Lower leg skin (tissue), 4 donors: ENCODE measurements at places on chromosomes 5 and 9. TPM values are rescaled to one million over a fixed set of nuclear protein-coding genes. Genes with fewer than 3 reads are reported as not detected.

TNC gene
- 4.8 TPM for total RNA-seq

- no peak for DNase-seq
Measured at GRCh38 chr9:108417726-108418125, 438.1 kb downstream of the ACTL7B start.

DNA sequence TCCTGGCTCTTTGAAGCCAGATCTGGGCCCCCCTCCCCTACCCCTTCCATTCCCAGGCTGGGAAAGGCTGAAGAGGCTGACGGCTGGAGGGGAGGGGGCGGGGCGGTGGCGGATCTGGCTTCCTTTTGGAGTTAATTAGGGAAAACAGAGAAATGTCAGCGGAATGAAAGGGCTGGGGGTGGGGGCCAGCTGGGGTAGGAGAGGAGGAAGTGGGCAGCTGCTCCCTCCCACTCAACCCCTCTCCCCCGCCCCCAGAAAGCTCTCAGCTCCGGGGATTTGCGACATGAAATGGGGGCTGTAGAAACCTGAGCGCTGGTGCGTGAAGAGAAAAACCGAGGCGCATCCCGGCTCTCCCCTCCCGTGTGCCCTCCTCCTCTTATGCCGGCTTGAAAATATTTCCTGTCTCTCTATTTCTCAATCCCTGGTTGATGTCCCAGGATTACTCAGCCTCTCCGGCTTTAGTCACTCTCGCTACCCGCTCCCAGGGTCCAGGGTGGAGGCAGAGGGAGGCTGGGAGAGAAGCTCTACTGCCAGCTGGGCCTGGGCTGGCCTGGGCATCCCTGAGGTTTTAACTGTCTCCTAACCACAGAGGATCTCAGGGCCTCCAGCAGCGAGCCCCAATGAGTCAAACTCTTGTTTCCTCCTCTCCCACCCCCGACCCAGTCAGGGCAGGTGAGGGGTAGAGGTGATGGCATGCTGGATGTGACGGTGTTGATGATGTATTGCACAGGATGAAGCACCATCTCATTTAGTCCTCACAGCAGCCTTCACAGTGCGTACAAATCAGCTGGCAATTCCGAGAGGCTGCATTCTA, 20.1 kb downstream of the PCDHGC5 start:
- DNase-seq: peak; percentile 66

DNA sequence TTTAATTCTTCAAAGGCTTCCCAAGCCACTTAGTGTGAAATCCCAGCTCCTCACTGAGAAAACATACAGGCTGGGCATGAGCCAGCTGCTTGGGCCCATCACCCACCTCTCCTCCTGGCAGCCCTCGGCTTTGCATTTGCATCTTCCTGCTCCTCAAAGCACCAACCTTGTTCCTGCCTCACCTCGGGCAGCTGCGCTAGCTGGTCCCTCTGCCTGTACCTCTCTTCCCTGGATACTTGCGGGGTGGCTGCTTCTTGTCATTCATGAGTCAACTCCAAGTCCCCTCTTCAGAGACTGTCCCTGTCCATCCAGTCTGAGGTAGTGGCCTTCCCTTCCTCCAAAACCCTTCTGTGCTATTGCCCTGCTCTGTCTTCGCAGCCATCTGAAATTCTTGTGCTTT, 116.1 kb upstream of the CXCL14 start:
- DNase-seq: no peak

GRCh38 chr5:34928267-34928666, 1.1 kb upstream of the DNAJC21 start:
- DNase-seq: no peak

DNA sequence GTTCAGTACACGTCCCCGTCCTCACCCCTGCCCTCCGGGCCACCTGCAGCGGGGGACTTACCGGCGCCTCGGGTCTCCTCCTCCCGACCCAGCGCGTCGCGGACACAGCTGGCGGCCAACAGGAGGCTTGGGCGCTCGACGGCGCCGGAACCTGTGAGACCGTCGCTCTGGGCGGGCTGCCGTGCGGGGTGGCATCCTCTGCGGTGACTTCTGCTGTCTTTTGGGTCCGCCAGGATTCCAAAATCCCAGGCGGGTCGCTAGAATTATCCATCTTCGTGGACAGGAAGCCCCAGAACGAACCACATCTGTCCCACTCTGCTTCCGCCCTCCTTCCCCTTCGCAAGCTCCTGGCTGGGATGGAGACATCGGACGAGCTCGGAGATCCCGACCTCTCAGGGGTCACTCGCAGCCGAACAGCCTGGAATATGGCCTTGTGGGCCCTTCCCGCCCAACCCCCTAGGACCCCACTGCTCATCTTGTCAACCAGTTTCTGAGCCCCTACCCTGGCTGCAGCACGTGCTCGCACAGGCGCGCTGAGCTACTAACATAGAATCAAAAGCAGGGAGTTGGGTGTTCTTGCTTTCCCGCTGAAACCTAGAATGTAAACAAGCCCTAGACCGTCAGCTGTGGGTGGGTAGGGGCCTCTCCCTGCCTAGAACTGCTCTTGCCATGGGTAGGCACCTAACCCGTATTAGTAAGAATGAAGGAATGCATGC, 947 bp upstream of the MARCHF3 start:
- no peak for DNase-seq

GRCh38 chr9:96461336-96461735, 11.4 kb downstream of the HABP4 start:
- no peak for DNase-seq

DNA sequence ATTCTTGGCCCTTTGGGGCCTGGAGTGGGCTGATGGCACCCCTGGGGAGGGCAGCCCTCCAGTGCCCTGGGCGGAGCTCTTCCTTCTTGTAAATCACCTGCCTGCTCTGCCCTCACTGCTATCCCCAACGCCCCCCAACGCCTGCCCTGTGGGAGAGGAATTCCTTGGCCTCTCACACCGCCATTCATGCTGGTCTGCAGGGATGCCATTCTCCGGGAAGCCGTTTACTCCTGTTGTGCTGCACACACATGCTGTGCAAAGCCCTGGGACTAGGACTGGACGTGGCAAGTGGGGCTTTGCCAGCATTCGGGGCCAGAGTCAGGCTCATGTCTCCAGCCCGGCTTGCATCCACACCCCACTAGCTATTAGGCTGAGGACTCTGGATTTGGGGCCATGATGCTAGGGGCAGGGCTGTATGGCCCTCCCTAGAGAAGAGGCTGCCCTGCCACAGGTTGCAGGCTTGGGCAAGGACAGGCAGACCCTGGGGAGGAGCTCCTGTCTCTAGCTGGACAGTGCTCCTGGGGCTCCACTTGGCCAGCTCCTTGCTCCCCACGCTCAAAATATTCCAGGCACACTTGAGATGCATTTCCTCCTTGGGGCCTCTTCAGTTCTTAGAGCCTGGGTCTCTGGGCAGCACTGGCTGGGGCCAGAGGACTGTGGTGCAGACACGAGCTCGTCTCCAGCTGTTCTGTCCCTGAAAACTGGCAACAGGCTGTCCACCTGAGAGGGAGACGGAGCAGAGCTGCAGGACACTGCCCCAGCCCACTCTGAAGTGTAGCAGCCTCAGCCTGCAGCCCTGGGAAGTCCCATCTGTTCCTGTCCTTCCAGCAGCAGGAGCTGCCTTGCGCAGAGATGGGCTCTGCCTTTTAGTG, 226.9 kb downstream of the CACNA1B start:
- peak; percentile 76 for DNase-seq

SPRY4 gene
- total RNA-seq: 2.4 TPM

CAMLG gene
- 29.4 TPM for total RNA-seq

DNA sequence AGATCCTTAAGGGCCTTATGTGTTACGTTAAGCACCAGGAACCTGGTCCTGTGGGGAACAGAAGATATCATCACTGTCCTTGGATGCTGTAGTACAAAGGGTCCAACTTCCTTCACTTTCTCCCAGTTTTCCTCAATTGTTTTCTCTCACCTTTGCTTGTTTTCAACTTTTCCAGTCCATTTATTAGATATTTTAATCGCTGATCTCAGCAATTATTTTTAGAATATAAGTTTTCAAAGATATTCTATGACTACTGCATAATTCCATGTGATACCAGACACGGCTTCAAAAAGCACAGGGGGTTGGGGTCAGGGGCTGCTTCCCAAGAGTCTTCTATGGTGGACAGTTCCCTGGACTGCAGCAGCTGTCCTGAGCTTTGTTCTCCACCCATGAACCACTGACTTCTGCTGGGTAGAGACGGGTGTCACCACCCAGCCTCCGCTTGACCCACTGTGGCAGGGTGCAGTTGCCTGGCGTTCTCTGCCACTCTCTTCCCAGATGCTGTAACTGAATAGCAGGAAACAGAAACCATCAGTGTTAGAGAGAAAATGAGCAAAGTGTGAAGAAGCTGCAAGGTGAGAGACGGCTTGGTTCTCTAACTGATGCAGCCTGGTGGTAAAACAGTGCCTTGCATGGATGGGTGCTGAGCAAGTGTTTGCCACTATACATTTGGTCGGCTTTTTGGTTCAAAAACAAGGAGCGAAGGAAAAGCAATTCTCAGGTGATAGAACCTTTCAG, 383.0 kb downstream of the RAB3C start:
- no peak for DNase-seq

DNA sequence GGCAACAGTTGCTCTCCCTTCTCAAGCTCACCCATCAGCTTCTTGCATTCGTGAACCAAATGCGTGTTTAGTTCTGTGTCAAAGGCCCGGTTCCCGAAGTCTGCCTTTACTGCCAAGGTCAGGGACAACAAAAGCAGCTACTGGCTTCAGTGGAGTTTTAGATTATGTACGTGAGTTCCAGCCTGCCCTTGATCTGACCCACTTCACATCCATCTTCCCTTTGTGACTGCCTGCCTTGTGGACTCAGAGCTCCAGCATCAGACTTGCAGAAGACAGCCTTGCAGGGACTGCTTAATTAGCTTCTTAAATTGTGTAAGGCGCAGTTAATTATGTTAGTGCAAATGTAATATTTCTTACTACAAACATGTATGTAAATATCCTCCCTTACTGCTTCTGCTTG, 774.7 kb upstream of the EDIL3 start:
- no peak for DNase-seq
